Stimulated activated CD8-positive, alpha-beta memory T cell treated with anti-CD3 and anti-CD28 coated beads, Interleukin-7, amount 100 ng/mL, for 48 hours (primary cell): ENCODE measurements at places on chromosomes 13 and 19.

- DNase-seq: no peak
Observed at GRCh38 chr13:105642511-105642958, 892.9 kb downstream of the EFNB2 start.

DNA sequence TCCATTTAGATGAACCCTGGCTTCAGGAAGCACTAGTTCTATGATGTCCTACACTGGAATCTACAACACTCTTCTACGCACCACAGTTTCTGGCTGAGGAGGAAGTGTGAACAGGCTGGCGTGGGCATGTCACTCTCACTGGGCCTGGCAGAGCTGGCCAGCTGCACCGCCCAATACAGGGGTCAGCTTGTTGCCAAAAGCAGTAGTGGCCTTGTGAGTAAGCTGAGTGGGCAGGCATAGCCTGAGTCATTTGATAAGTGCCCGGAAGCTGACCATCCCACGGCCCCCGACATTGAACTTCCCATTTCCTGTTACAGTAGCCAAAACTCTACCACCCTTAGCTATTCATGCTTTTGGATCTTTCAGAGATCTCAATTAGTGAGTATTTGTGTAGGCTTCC is 240.9 kb upstream of the SERP2 start:
- DNase-seq: no peak

GRCh38 chr19:29806098-29806866 is 5.5 kb upstream of the CCNE1 start:
- no peak for DNase-seq

GRCh38 chr13:20401931-20402856 is 123.5 kb downstream of the CRYL1 start:
- no peak for DNase-seq
